GM23248 (cell line): ENCODE measurements at places on chromosomes 12 and 14. TPM values are rescaled to one million over a fixed set of nuclear protein-coding genes. Genes with fewer than 3 reads are reported as not detected.

Gene WNT5B
- total RNA-seq: 505 and 529 TPM in 2 replicates

Gene APEX1
- total RNA-seq: 60.6 and 89.8 TPM in 2 replicates

Gene CCDC197
- not detected in 2 replicates for total RNA-seq

Gene NEUROD4
- not detected in 2 replicates for total RNA-seq

Gene SLC48A1
- 16.4 and 20.9 TPM in 2 replicates for total RNA-seq

Gene PROX2
- total RNA-seq: not detected in 2 replicates

Gene RPS29
- 2,075 and 5,928 TPM in 2 replicates for total RNA-seq

Gene NPFF
- not detected in 2 replicates for total RNA-seq

Gene INTS13
- 31.6 and 49.7 TPM in 2 replicates for total RNA-seq

Gene SLC7A8
- total RNA-seq: 2.7 and 6.7 TPM in 2 replicates

Gene PIWIL1
- total RNA-seq: not detected in 2 replicates

Gene RERGL
- total RNA-seq: 0.51 TPM in 1 of 2 replicates, not detected in the other

Gene BHLHE41
- 0.76 and 1.6 TPM in 2 replicates for total RNA-seq

Gene SMARCC2
- 23.4 and 34.0 TPM in 2 replicates for total RNA-seq

Gene RND1
- 0.32 TPM in 1 of 2 replicates, not detected in the other for total RNA-seq

Gene TSPAN19
- total RNA-seq: not detected in 2 replicates

Gene CLEC2A
- total RNA-seq: not detected in 2 replicates

Gene GRIP1
- total RNA-seq: not detected in 2 replicates

Gene RDH16
- total RNA-seq: not detected in 2 replicates

Gene KRT71
- total RNA-seq: not detected in 2 replicates

Gene RFX4
- total RNA-seq: not detected in 2 replicates

Gene KCNC2
- total RNA-seq: not detected in 2 replicates

Gene PRKCH
- total RNA-seq: 2.7 and 3.5 TPM in 2 replicates

Gene GLIPR1
- 272 and 303 TPM in 2 replicates for total RNA-seq

Gene INSM2
- total RNA-seq: not detected in 2 replicates

Gene IL31
- total RNA-seq: not detected in 2 replicates

Gene NEK9
- total RNA-seq: 27.6 and 41.0 TPM in 2 replicates

Gene GSC
- 1.1 and 2.3 TPM in 2 replicates for total RNA-seq

Gene PZP
- not detected in 2 replicates for total RNA-seq

Gene SLC6A13
- total RNA-seq: not detected in 2 replicates

Gene TRHDE
- total RNA-seq: 2.8 and 9.2 TPM in 2 replicates

Gene ADGRD1
- 7.9 and 8.2 TPM in 2 replicates for total RNA-seq

Gene KRT85
- total RNA-seq: not detected in 2 replicates

Gene KSR2
- total RNA-seq: not detected in 2 replicates

Gene EID3
- 6.9 and 9.0 TPM in 2 replicates for total RNA-seq

Gene SLC38A1
- 79.9 and 81.7 TPM in 2 replicates for total RNA-seq

Gene FGF23
- not detected in 2 replicates for total RNA-seq

Gene FOXG1
- total RNA-seq: not detected in 2 replicates

Gene TAS2R42
- not detected in 2 replicates for total RNA-seq
